D721Med (cell line): ENCODE measurements at places on chromosomes 16 and 17.
A peak's percentile ranks its signal among the peaks of the same experiment; 100 is the strongest.

DNA sequence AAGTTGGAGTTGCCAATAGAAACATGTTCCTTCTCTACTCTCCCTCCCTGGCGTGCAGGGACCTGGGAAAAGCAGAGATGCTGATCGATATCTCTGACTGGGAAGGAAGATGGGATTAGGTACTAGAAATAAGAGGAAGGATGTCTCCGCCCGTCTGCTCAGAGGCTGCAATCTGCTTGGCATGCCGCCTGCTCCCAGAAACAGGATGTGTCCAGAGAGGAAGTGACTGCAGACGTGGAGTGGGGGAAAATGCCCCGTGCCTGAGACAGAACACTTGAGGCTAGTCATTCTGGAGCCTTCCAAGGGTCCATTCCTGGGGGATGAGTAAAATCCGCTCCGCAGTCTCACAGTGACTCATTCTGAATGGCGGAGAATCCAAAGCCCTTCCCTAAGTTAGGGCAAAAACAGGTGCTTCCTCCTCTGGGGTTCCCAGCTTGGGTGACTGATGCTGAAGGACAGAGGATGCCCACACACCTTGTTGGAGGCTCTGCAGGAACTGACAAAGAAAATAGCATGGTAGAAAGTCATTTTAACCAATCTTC lies 45.0 kb upstream of the SMURF2 start:
- DNase-seq, result no peak

DNA sequence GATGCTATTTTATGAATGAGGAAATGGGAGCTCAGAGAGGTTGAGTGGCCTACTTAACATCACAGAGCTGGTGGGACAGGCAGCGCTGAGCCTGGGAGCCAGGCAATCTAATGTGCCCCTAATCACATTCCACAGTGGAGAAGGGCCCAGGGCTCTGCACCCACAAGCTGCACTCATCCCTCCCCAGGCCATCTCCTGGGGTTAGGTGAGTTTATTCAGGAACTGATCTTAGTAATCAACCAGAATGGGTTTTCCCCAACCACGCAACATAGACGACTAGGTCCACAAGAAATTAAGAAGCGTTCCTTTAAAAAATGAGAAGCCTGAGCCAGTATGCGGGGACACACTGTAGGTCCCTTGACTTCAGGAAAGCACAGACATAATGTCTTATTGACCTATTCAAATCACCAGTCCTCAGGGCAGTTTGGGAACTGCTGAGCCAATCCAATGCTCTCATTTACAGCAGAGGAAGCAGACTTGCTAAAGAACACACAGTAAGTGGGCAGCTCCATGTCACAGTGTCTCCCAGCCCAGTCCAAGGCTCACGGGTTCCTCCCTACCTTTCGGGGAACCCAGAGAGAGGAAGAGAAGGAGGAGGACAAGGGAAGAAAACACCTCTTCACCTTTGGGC lies 2.3 kb downstream of the MPP3 start:
- no peak for DNase-seq

DNA sequence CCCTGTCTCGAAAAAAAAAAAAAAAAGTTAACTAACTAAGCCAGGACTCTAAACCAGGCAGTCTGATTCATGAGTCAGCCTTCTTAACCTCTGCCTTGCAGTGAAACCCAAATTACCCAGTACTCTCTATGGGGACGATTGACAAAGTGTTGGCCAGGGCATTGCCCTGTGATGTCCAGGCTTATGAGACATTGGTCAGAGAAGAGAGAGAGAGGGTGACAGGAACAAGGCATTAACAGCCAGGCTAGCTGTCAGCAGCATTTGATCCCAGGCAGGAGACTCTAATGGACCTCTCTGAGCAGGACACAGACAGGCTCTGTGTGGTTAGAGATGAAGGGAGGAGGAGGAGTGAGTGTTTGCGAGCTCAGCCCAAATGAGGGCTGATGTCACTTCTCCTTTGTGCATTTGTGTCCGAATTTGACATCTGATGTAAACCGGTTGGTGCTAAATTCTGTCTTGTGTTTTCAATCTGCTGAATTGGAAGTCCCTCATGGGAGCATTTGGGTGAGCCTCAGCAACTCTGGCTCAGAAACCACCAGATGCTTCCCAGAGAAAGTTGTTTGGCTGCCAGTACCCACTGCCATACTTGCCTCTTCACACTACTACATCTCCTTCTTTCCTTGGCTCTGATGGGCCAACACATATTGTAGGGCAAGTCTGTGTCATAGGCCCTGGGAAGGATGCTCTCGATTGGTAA lies 4.3 kb upstream of the MYL4 start:
- DNase-seq, result no peak

DNA sequence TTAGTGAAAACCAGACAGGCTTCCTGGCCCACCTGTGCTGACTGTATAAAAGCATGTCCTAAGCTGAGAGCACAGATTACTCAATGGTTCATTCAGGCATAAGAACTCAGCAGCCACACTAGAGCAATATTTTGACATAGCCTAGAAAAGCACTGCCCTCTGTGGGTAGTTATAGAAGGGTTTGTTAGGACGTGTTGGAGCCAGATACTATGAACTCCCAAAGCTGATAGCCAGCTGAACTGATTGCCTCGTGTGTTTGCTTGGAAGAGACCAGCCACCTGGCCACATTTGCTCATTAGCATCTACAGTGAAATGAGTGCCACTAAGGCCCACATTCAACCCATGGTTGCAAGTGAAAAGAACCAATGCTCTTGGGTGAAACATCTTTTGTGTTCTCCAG lies 30.8 kb upstream of the ABCA5 start:
- DNase-seq, result no peak

GRCh38 chr17:58755577-58756245 lies at the start of gene PPM1E:
TSS of gene PPM1E (plus strand) at chr17:58755854.
- DNase-seq, result peak; percentile 71

DNA sequence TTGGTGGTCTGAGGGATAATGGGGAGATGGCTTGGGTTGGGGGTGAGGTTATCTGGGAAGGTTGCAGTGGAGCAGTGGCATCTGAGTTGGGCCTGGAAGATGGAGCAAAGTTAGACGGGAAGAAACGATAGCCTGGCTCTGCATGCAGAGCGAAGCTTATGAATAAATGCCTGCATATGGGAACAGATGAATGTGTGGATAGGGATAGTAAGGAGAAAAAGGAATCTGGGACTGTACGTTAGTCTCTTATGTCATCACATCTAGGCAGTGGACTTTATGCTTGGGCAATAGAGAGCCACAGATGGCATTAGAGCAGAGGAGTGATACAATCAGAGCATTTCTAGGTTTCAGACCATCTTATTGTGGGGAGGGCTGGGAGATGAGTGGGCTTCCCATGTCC lies 33.0 kb downstream of the CPNE2 start:
- DNase-seq, result no peak

DNA sequence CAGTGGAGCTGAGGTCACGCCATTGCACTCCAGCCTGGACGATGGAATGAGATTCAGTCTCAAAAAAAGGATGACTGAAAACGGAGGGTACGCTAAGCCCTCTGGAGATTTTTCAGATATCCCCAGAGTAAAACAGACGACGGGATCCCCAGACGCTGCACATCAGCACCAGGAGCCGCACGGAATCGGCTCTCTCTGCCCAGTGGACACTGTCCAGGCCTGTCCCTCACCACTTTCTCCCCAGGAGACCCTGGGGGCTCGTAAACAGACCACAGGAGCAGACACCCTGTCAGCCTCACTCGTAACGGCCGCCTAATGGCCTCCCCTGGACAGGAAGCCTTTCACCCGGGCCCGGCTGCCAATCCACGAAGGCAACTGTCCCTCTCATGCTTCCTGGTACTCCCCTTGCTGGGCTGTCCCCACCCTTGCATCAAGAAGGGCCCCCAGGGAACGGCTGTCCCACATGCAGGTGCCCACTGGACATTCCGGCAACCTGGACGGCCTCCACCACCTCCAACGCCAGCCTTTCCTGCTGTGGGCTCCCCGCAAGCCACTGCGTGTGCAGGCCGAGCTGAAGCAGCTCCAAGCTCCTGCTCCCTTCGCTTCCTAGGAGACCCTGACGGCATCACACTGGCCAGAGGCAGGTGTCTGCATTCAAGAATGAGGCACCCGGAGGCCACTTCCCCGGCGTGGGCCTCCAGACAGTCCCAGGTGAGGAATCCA lies 74.3 kb downstream of the TIMM22 start:
- no peak for DNase-seq

DNA sequence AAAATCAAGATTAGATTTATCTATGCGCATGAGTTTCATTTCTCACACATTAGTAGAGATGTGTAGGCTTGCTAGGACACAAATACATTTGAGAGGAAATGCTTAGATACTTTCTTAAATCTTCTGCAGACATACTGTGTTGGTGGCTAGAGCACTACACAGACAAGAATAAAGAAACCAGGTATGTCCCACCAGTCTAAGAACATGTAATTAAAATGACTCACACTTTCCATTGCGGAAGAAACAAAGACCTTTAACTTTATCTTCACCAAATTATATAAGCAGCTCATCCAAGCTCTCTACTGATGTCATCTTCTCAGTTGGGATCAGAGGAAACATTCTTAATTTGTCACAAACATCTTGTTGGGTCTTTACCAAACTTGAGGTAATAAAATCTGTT lies 12.5 kb downstream of the GABARAPL2 start:
- DNase-seq, result no peak

GRCh38 chr17:795721-796120 lies 13.6 kb downstream of the MRM3 start:
- no peak for DNase-seq

GRCh38 chr17:47840001-47840741 lies 902 bp downstream of the SCRN2 start:
- no peak for DNase-seq

- DNase-seq, result no peak
Measured at GRCh38 chr16:47213761-47214440, 70.2 kb upstream of the NETO2 start.

DNA sequence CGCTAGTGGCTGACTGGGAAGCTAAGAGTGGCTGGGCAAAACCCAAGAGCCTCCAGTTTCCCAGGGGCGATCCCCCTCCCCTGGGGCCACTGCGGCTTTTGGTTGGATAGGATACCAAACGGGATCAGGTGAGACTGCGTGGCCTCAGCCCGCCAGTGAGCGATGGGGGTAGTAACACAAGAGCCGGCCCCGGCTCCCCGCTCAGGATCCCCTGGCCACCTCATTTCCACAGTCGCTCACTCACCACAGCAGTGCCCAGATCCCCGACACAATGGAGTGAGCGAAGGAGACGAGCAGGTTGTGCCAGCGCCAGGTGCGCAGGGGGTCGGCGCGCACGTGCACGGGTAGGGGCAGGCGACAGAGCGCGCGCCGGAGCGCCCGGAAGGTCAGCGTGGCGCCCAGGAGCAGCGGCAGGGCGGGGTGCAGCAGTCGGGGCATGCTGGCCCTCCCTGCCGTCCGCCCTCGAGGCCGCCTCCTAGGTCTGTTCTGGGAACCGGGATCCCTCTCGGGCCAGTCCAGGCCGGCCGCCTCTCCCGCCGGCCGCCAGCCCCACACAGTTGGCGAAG lies 290 bp downstream of the TLCD1 start:
- DNase-seq, result no peak

GRCh38 chr17:4490109-4490591 lies 8.5 kb upstream of the SPNS2 start:
- DNase-seq, result no peak

GRCh38 chr16:83402967-83403366 lies 404.8 kb upstream of the HSBP1 start:
- DNase-seq, result no peak

DNA sequence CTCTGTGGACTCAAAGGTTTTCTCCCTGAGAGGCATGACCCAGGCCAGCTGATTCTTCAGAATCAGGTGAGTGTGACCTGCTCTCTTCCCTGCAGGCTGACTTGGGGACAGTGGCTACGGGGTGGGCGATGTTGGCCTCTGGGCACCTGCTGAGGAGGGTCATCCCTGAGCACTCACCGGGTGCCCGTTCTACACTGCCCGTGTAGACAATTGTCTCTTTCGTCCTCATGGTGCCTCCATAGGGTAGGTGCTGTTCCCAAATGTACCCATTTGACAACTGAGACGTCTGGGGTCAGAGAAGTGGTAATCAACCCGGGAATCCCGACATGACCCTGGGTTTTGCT lies 74.8 kb downstream of the GOSR1 start:
- no peak for DNase-seq

- no peak for DNase-seq
Measured at GRCh38 chr17:29143894-29144293, 36.3 kb downstream of the MYO18A start.

DNA sequence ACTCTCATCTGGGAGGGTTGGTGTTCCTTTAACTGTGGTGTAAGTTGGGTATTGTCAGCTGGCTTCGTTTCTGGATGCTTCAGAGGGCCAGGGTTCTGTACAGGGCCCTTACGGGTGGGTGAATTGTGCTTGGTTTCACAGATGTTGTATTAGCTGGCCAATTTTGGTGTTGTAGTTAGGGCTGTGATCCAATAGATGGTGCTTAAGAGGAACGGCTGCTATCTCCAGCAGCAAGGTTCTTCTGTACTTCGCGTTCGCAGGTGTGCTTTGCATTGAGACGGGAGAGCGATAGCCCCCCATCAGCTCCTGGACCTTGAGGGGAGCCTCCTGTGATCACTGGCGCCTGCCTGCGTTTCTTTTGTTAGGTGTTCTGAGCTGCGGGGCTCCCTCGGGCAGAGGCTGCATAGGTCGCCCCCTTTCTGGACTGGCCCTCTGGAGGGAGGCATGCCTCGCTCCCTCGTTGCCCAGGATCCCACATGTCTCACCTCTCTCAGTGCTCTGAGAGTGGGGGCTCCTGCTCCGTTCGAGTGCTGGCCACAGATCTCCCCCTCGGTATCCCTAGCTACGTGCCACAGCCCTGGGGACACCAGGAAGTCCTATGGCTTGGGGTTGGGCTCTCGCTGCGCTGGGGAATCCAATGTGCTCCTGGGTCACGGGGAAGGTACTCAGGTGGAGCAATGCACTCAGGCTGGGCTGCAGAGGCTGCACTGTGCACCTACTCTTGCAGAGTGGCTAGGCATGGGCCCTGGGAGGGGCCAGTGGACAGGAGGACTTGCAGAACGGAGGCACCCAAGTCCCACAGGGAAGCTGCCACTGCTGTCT lies 837 bp upstream of the PRDM7 start:
- no peak for DNase-seq

DNA sequence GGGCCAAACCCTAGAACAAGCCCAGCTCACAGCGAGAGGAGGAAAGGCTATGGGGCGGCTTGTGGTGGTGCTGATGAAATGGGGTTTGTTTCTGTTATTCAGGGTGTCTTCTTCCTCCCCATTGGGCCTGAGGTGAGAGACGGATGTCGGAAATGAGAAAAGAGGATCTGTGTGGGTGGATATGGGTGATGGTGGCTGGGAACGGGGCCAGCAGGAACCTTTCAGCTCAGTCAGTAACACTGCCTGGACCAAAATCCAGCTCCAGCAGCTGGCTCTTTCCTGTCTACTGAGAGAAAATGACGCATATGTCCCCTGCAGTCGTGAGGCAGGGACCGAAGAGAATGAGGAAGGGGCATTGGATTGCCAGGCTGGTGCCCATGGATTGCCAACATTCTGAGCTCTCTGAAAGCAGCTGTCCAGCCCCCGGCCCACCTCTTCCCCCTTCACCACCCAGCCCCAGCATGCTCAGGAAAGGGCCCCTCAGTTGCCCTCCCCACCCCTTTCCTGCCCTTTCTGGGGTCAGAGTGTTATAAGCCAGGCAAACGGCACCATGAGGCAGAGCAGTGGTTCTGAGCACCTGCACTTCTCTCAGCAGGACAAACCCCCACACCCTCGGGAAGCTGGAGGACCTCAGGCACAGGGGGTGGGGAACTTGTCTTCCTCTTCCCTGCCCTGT lies 4.0 kb downstream of the MYH3 start:
- DNase-seq, result no peak
